ENCODE measurements at places on chromosomes 3 and 15. TPM values are rescaled to one million over a fixed set of nuclear protein-coding genes. Genes with fewer than 3 reads are reported as not detected.

The ITIH3 gene
- not detected for total RNA-seq

The ECE2 gene
- not detected for total RNA-seq

The TMEM202 gene
- total RNA-seq = not detected

The CPN2 gene
- total RNA-seq = not detected

The NUP210 gene
- total RNA-seq = 72.7 TPM

The MINDY2 gene
- total RNA-seq = 18.4 TPM

The RBP2 gene
- total RNA-seq = not detected

The TASOR gene
- 47.1 TPM for total RNA-seq

The AQR gene
- 33.6 TPM for total RNA-seq

The CACNA2D2 gene
- not detected for total RNA-seq

The GPR160 gene
- 11.1 TPM for total RNA-seq

The CPNE9 gene
- total RNA-seq = not detected

The LYZL4 gene
- total RNA-seq = not detected

The PATL2 gene
- total RNA-seq = 2.0 TPM

The MYLK gene
- total RNA-seq = 0.72 TPM

DNA sequence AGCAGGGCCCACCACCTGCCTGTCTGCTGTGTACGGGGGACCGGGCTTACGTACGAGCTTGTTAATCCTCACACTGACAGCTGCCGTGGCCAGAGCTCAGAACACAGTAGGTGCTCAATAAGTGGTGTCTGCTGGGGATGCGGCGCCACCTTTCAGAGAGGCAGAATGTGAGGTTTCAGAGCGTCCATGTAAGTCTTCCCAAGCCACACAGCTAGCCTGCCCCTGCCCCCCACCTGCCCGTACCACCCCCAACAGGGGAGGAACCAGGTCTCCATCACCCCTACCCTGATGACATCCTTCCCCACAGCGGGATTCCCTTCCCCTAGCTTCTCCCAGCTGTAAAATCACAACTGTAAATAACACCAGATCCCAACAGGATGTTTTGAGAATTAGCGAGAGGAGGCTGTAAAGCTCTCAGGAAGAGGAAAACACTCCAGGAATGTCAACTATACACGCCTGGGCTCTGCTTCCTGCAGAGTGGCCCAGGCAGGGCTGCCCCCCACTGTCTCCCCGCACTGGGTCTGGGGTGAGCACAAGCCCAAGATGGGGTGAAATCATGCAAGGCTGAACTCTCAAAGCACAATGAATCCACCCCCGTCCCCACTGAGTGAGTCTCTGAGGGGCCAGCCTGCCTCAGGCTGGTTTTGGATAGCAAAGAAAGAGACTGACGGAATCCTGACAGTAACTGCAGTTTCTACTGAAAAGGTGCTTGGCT is 250.1 kb upstream of the LYSMD4 start:
- no peaks in the 10 kb centered on the region for H3K4me1 ChIP-seq
- H3K4me3 ChIP-seq = no peak overlapping the region
- no peaks in the 10 kb centered on the region for H3K36me3 ChIP-seq
- DNase-seq = no peak
- no peaks in the 10 kb centered on the region for H3K27me3 ChIP-seq

GRCh38 chr3:195017151-195017550 is 253.8 kb downstream of the XXYLT1 start:
- no peak overlapping the region for H3K4me3 ChIP-seq
- H3K36me3 ChIP-seq = no peaks in the 10 kb centered on the region
- peaks cover 29% of the 10 kb centered on the region for H3K4me1 ChIP-seq
- H3K27me3 ChIP-seq = no peaks in the 10 kb centered on the region
- DNase-seq = no peak

DNA sequence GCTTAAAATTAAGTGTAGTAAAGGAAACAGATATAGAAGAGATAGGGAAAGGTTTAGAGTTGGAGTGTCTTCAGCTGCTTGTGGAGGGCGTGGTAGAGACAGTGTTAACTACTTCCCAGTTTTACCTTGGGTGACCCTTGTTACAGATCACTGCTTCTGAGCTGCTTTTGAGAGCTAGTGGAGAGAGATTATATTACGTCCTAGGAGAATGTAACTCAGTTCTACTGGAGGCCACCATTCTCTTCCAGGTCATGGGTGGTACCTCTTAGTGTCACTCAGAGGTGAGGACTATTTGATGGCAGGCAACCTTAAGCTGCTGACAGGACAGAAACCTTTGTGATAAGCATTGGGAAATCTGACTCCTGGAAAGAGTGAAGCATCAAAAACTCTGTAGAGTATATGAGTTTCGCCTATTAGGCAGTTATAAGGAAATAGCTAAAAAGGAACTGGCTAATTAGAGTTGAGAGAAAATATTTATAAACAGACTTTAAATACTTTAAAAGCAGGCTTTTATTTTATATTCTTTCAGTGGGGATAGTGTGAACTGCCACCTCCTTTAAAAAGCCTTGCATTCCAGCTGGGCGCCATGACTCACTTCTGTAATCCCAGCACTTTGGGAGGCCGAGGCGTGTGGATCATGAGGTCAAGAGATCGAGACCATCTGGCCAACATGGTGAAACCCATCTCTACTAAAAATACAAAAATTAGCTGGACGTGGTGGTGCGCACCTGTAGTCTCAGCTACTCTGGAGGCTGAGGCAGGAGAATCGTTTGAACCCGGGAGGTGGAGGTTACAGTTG is 106.5 kb downstream of the ZNF609 start:
- DNase-seq = no peak
- H3K27me3 ChIP-seq = no peaks in the 10 kb centered on the region
- 0 out of 2 replicates have a peak overlapping the region, but pooled peaks have one; percentile 12 for H3K27ac ChIP-seq
- H3K36me3 ChIP-seq = no peaks in the 10 kb centered on the region

- no peaks in the 10 kb centered on the region for H3K4me1 ChIP-seq
- no peaks in the 10 kb centered on the region for H3K27me3 ChIP-seq
- H3K4me3 ChIP-seq = no peak overlapping the region
- H3K36me3 ChIP-seq = no peaks in the 10 kb centered on the region
- DNase-seq = no peak
- H3K27ac ChIP-seq = no peak overlapping the region
Measured at GRCh38 chr3:114272271-114272670, 21.6 kb upstream of the TIGIT start.

- H3K36me3 ChIP-seq = no peaks in the 10 kb centered on the region
- no peak for DNase-seq
- no peak overlapping the region for H3K27ac ChIP-seq
Measured at GRCh38 chr3:166100730-166101129, 263.5 kb upstream of the BCHE start.

DNA sequence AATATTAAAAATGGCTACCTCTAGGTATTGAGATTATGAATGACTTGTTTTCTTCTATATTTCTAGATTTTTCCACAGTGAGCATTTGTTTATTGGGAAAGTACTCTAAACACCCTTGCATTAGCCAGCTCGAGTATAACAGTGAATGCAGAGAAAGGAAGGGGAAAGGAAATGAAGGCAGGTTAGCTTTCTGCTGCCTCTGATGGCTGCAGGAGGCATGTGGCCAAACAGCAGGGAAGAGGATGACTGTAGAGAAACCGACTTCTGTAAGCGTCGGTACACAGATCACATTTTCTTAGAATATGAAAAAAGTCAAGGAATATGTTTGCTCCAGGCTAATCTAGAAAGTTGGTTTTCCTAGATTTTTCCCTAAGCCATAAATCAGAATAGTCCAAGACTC is 19.8 kb downstream of the GNB5 start:
- H3K27ac ChIP-seq = no peak overlapping the region
- H3K4me3 ChIP-seq = no peak overlapping the region
- no peaks in the 10 kb centered on the region for H3K27me3 ChIP-seq
- no peak for DNase-seq

- no peaks in the 10 kb centered on the region for H3K27me3 ChIP-seq
- no peak for DNase-seq
- no peak overlapping the region for H3K4me3 ChIP-seq
- H3K27ac ChIP-seq = no peak overlapping the region
- 0 out of 2 replicates have a peak, but pooled peaks cover 8% of the 10 kb centered on the region for H3K4me1 ChIP-seq
Measured at GRCh38 chr3:69650066-69650419, 89.2 kb upstream of the MITF start.

DNA sequence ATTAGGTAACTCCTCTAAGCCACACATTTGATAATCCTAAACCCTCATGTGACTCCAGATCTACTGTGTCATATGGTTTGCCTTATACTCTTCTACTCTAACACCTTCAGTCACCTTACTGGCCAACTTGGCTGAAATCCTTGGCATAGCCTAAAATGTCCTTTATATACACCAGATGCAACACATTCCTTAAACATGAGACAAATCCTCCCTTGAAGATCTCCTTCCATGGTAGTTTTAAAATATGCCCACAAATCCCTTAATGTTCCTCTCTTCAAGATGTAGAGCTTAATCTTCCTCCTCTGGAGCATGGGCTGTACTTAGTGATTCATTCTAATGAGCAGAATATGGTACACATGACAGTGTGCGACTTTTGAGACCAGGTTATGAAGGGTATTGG is 238.9 kb downstream of the SUCLG2 start:
- DNase-seq = no peak
- H3K27ac ChIP-seq = no peak overlapping the region
- H3K36me3 ChIP-seq = no peaks in the 10 kb centered on the region
- no peak overlapping the region for H3K4me3 ChIP-seq
- no peaks in the 10 kb centered on the region for H3K4me1 ChIP-seq

GRCh38 chr3:42666022-42666421 is 12.5 kb downstream of the ZBTB47 start:
- no peak for DNase-seq
- H3K36me3 ChIP-seq = no peaks in the 10 kb centered on the region
- H3K27me3 ChIP-seq = no peaks in the 10 kb centered on the region
- H3K4me3 ChIP-seq = no peak overlapping the region

DNA sequence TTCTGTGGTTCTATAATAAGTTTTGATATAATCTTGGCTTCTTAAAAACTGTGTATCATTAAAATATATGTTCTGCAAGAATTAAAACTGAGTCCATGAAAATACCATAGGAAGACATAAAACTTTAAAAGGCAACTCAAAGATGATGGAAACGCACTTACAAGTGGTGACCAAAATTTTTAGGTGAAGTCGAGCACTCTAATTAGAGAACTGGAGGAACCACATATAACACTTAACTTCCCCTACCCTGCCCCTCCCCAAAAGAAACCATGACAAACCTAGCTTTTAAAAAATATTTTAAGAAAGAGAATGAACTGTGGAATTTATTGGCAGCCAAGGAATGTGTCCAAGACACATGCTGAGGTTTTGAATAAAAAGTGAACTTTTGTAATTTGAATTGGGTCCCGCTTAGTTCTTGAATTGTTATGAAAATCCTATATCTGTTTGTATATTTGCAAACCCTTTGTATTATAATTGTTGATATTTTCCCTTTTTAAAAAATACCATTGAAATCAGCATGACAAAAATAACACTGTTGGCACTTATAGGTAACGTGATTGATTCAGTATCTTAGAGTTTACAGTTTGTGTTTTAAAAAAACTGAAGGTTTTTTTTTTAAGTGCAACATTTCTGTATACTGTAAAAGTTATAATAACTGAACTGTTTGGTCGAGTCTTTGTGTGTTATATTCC is 7.7 kb downstream of the NR2F2 start:
- peaks cover 55% of the 10 kb centered on the region for H3K4me1 ChIP-seq
- peak overlapping the region; percentile 7 for H3K4me3 ChIP-seq
- H3K27me3 ChIP-seq = no peaks in the 10 kb centered on the region

GRCh38 chr15:63025460-63025859 is 17.1 kb upstream of the TPM1 start:
- no peak for DNase-seq
- no peaks in the 10 kb centered on the region for H3K36me3 ChIP-seq
- no peaks in the 10 kb centered on the region for H3K27me3 ChIP-seq
- H3K27ac ChIP-seq = no peak overlapping the region
- peaks cover 10% of the 10 kb centered on the region for H3K4me1 ChIP-seq
